ENCODE measurements at places on chromosomes 3 and 15.

DNA sequence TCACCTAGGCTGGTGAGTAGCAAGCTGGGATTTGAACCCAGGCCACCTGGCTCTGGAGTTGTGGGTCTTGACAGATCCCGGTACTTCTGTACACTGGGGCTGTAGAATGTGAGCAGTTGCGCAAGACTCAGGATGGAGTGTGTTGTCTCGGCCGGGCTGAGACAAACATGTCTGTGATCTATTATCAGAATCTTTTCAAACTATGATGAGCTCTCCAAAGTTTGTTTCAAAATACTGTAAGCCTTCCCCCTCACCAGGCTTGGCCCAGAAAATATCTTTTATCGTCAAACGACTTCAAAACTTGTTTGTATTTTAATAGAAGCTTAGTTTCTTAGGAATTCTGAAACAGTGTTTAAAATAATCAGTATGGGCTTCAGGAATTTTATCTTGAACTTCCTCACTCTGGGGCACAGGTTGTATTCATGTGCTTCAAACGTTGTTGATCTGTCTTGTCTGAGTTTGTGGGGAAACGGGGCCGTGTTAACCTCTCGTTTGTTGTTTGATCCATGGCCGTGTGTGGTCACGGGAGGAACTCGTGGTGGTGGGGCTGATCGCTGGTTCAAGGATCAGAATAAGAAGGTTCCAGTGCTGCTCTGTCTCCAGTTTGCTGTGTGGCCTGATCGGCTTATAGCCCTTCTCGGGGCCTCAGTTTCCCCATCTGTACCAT is 40.3 kb upstream of the TFRC start:
- no peak for DNase-seq

GRCh38 chr3:125078951-125079674 is 23.3 kb upstream of the HEG1 start:
- DNase-seq = no peak

- DNase-seq = no peak
Observed at GRCh38 chr3:149376718-149377407, 586 bp downstream of the TM4SF1 start.

GRCh38 chr15:51620122-51620521 is 2.4 kb downstream of the DMXL2 start:
- no peak for DNase-seq

DNA sequence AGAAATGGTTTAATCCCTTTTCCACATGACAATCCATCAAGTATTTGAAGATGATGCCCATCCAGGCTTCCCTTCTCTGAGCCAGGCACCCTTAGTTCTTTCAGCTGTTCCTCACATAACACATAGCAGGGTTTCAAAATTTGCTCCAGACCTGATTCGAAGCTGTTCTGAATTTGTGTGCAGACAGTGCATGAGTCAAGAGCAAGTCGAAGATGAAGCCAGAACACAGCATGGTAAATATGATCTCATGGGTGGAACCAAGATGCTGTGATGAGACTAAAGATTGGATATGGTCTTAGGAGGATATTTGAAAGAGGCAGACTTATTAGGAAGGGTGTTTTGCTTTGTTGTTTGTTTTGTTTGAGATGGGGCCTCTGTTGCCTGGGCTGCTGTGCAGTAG is 32.6 kb upstream of the PDE8A start:
- no peak for DNase-seq

- DNase-seq = no peak
Observed at GRCh38 chr3:39780352-39780751, 29.1 kb upstream of the MYRIP start.

DNA sequence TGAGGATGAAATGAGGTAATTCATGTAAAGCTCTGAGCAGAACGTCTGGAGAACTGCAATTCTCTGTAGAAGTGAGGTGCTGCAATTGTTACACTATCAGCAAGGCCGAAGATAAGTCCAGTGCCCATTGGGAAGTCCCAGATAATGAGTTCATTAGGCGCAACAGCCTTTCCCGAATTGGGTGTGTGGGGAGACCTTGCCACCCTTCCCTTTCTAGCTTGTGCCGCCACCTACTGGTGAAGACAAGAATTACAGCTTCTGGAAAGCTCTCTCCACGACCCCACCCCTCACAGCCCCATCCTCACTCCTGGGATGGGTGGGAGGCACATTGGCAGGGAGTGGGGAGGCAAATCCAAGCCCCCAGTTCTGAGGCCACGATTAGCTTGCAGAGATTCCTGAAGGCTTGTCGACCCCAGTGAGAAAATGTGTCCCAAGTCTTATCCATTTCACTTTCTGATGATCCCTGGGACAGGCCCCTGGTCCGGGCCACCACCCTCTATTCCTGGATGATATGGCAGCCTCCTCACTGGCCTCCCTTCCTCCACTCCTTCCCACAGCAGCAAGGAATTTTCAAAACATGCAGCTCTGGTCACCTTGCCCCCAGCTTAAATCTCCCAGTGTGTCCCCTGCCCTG is 36.4 kb downstream of the FAM3D start:
- DNase-seq = peak; percentile 49

- DNase-seq = no peak
Observed at GRCh38 chr15:76285241-76285825, 25.9 kb downstream of the ETFA start.

GRCh38 chr3:21345382-21345976 is 405.5 kb downstream of the ZNF385D start:
- DNase-seq = no peak

- DNase-seq = no peak
Observed at GRCh38 chr3:136929977-136930670, 27.7 kb upstream of the IL20RB start.

GRCh38 chr3:106725566-106725965 is 651.7 kb upstream of the CCDC54 start:
- DNase-seq = no peak

DNA sequence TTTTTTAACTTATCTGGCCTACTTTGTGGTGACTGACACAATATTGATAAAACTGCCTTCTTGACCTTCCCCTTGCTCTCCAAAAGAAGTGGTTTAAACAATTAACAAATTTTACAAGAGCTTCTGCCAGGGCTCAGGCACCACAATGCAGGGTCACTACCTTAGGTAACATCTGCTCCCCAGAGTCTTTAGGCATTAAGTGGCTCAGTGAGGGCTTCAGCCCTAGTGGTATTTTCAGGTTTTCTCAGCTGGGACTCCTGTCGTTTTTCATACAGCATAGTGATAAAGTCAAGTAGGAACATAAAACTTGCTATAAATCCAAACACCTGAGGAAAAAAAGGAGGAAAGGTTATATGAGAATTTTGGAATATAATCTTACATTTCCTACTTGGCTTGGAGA is 18.9 kb downstream of the CMTM6 start:
- DNase-seq = no peak

DNA sequence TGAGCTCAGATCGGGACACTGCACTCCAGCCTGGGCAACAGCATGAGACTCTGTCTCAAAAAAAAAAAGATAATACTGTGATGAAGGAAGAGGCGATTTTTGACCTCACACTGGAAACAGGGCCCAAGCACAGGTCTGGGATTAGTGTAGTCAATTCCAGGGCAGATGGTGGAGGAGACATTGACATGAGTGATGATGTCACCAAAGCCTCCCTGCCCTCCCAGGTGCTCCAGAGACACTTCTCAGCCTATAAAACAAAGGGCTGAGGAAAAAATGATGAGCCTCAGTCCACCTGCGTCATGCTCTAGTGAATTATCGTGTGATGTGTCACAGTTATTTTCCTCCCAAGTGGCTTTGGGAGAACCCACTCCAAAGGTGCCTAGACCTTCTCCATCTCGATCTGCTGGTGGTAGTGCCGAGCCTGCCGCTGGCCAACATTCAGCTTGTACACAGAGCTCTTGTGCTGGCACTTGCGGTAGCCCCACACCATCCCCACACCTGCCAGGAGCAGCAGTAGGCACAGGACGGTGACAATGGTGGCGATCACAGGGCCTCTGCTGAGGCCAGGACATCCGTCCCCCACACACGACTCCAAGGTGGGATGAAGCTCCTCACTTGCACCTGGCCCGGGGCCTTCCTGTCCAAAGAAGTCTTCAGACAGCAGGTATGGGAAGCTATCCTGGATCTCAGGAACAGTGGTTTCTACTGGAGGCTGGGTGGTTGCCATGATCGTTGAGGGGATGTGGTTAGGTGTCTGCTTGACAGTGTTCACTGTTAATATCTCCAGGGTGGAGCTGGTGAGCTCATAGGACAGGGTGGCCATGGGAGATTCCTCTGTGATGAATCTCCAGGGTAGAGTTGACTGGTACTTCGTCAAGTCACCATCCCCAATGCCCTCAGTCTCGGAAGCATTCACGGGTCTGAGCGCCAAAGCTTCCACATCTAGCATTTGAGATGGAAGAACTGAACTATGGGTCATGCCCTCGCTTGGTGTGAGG is 38.8 kb downstream of the CRTAP start:
- DNase-seq = no peak

DNA sequence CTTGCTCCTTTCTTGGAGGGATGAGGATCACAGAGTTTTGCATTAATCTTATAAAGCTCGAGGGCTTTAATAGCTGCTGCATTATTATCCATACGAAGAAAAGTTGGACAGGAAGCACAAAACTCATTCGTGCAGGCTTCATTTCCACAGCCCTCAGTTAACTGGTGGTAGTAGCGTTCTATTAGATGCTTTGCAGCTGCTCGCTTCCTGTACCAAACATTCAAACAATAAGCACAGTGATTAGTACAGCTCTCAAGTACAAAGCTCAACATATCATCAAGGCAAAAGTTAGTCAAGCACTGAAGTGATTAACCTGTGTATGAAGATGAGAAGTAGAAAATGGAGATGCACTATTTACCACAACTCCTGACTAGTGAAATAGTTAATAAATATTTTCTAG is 63.3 kb downstream of the UBE3A start:
- no peak for DNase-seq

- no peak for DNase-seq
Observed at GRCh38 chr3:37969596-37970100, 20.9 kb upstream of the VILL start.

GRCh38 chr3:55059027-55059629 is 131.3 kb upstream of the LRTM1 start:
- DNase-seq = no peak

DNA sequence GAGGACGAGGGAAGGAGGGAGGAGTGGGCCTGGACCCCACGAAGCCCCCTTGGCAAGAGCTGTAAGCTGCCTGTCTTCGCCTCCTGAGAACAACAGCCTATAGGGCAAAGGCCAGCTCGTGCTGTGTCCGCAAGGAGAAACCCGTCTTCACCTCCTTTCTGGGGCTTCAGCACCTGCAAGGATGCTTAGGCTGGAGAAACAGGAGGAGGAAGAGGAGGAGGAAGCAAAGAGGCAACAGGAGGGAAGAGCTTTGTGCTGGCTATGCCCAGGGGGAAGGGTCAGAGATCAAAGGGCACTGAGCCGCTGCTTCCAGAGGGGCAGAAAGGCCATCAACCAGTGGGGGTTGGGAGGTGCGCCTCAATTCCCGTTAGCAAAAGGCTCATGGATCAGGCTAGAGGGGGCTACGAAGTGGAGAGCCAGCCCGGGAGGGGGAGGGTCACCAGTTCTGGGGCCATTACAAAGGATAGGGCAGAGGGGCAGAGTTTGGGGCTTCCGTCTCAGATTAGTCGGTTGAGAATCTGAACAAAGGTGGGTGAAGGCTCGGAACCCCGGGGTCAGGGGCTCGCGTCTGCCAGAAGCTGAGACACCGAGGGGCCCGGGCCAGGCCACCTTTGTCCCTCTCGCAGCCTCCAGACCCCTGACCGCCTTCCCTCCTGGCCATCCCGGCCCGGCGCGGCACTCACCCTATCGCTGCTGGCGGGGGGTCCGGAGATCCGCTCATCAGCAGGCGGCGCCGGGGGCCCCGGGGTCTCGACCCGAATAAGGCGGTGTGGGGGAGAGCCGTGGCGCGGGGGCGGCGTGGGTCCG is 792 bp downstream of the SHF start:
- no peak for DNase-seq

GRCh38 chr3:38453913-38454177 is 155 bp downstream of the ACVR2B start:
- no peak for DNase-seq
